Activated CD4-positive, alpha-beta memory T cell treated with anti-CD3 and anti-CD28 coated beads for 36 hours (primary cell): ENCODE measurements at places on chromosomes 16 and 17. TPM values are rescaled to one million over a fixed set of nuclear protein-coding genes. Genes with fewer than 3 reads are reported as not detected.

- no peak for DNase-seq
- H3K27me3 ChIP-seq: no peaks in the 10 kb centered on the region
- no peak overlapping the region for H3K4me3 ChIP-seq
- peaks cover 2% of the 10 kb centered on the region for H3K4me1 ChIP-seq
- no peak overlapping the region for H3K27ac ChIP-seq
Measured at GRCh38 chr16:84885342-84885910, 65.6 kb downstream of the CRISPLD2 start.

GRCh38 chr16:63346000-63346399 lies 1309.8 kb upstream of the CDH8 start:
- no peaks in the 10 kb centered on the region for H3K36me3 ChIP-seq
- H3K27ac ChIP-seq: no peak overlapping the region
- DNase-seq: no peak
- H3K27me3 ChIP-seq: no peaks in the 10 kb centered on the region

GRCh38 chr17:76268015-76268749 lies 3.0 kb downstream of the UBALD2 start:
- DNase-seq: peak; percentile 91
- H3K27me3 ChIP-seq: no peaks in the 10 kb centered on the region
- H3K4me3 ChIP-seq: peak overlapping the region; percentile 92
- peak overlapping the region; percentile 97 for H3K27ac ChIP-seq

DNA sequence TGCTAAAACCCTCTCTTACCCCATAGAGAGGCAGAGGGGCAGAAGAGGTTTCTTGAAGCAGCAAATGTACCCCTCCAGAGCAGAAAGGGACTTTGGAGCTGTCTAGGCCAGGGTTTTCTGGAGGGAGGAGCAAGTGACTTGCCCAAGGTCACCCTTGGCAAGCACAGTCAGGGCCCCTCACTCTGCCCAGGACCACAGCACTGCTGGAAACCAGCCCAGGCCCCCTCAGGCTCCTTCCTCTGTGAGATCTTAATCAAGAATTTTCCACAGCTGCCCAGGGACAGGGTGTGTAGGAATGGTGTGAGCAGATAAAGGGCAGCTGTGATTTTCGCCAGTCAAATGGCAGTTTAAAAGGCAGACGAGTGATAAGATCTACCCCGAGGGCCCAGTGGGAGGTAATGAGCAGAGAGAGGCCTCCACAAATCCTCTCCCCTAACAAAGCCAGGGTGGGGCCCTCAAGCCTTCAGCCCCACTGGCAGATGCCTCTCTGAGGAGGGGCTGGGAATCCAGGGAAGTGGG lies 3.9 kb upstream of the SLC12A3 start:
- no peak for DNase-seq
- no peaks in the 10 kb centered on the region for H3K36me3 ChIP-seq
- H3K4me1 ChIP-seq: peaks cover 40% of the 10 kb centered on the region
- H3K27me3 ChIP-seq: no peaks in the 10 kb centered on the region

GRCh38 chr17:74211912-74212208 lies 1.5 kb upstream of the TTYH2 start:
- H3K4me3 ChIP-seq: peak overlapping the region; percentile 74
- H3K36me3 ChIP-seq: peaks cover 30% of the 10 kb centered on the region
- peaks cover 78% of the 10 kb centered on the region for H3K4me1 ChIP-seq
- no peak for DNase-seq

GRCh38 chr16:47492428-47493377 lies 31.6 kb downstream of the PHKB start:
- peaks cover 40% of the 10 kb centered on the region for H3K36me3 ChIP-seq
- no peaks in the 10 kb centered on the region for H3K27me3 ChIP-seq
- no peak for DNase-seq
- H3K4me1 ChIP-seq: peaks cover 14% of the 10 kb centered on the region
- H3K4me3 ChIP-seq: no peak overlapping the region

DNA sequence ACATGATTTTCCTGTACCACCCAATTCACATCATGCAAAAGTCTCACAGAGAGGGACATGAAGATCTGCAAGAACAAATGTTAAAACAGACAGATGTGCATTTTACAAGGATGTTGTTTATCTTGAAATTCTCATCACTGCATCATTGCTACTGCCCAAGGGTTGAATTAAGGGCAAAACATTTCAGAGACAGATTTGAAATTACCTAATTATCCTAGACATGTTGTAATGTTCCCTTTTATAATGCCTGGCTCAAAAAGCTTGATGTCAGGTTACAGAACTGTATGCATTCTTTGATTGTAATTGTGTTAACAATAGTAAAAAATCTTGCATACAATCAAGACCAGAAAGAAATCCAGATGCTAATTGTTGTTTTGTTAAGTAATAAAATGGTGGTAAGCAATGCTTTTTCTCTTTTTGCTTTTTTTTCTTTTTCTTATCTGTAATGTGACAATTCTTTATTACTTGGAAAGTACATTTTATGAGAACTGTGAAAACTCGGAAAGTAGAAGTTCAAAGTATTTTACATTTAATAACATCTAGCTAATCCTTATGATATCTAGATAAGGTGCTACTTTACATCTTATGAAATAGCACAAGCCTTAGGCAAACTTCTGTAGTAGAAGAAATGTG lies 3.6 kb upstream of the DUSP14 start:
- H3K27me3 ChIP-seq: no peaks in the 10 kb centered on the region
- no peak overlapping the region for H3K4me3 ChIP-seq
- no peak overlapping the region for H3K27ac ChIP-seq
- no peaks in the 10 kb centered on the region for H3K36me3 ChIP-seq
- no peak for DNase-seq
- H3K4me1 ChIP-seq: peaks cover 37% of the 10 kb centered on the region

CCL3 gene
- 981 TPM for total RNA-seq
